Endothelial cell (in vitro differentiated cells): ENCODE measurements at places on chromosomes 6 and 20.

DNA sequence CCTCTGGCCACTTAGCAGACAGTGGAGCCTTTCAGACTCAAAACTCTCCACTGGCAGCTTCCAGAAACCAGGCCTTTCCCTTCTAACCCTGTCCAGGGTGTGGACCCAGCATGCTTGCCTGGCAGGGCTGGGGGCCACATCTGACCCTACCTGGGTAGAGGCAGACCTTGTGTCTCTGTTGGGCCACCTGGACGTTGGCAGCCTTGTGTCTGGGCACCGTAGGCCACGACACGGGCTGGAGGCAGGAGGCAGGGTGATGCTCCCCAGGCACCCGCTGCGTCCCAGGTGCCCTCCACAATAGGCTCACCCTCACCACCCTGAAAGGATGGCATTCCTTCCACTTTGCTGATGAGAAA, 67.6 kb downstream of the NOL4L start:
- H3K4me3 ChIP-seq: peak overlapping the region; percentile 29
- DNase-seq: no peak
- H3K36me3 ChIP-seq: peaks cover 26% of the 10 kb centered on the region
- peak overlapping the region; percentile 96 for H3K27ac ChIP-seq
- peaks cover 74% of the 10 kb centered on the region for H3K4me1 ChIP-seq
- peaks cover 24% of the 10 kb centered on the region for H3K27me3 ChIP-seq

DNA sequence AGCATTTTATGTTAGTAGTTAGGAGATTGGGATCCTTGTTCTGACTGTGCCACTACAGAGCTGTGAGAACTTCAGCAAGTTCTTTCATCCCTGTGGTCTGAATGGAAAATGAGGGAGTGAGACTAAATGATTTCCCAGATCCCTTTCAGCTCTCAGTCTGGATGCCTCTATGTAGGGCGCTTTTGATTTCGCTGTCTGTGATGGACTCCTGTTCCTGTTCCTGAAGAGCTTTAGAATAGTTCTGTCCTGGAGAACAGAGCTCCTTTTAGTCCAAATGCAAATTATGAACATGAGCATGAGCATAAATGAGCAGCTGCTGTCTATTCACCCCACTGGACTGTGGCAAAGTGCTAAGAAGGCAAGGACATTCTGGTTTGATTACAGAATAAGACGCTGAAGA, 61.4 kb upstream of the NT5E start:
- H3K4me1 ChIP-seq: peaks cover 9% of the 10 kb centered on the region
- no peak for DNase-seq
- H3K27me3 ChIP-seq: no peaks in the 10 kb centered on the region
- H3K27ac ChIP-seq: no peak overlapping the region
- H3K36me3 ChIP-seq: no peaks in the 10 kb centered on the region

DNA sequence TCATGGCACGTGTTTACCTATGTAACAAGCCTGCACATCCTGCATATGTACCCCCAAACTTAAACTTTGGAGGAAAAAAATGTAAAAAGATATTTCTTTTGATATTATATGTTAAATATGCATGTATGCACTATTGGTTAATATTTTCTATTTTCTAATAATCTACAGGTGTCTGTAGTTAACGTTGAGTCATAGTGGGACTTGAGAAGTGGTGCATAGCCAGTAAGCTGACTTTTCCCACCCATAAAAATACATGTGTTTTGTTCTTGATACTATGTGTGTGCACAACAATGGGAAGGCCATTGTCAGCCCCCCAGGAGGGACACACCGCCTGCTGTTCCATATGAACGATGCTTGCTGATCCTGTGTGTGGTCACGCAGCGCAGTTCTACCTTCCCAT, 49.1 kb downstream of the FAM120B start:
- H3K4me3 ChIP-seq: no peak overlapping the region
- H3K27ac ChIP-seq: no peak overlapping the region
- H3K4me1 ChIP-seq: no peaks in the 10 kb centered on the region
- no peak for DNase-seq
- peaks cover 2% of the 10 kb centered on the region for H3K27me3 ChIP-seq

DNA sequence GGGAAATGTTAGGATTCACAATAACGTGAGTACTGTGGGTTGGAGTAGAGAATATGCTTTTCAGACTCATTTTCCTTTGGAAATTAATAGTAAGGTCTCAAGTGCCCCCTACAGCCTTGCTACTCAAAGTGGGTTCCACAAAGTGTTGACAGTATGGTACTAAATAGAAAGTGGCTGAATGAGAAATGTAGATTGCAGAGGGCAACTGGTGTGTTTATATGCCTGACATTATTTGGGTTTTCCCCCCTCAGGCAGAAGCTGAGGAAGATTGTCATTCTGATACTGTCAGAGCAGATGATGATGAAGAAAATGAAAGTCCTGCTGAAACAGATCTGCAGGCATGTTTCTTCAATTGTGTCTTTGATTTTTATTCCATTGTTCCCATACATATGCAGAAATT, 5.6 kb downstream of the FBXO9 start:
- H3K4me3 ChIP-seq: no peak overlapping the region
- no peak overlapping the region for H3K27ac ChIP-seq
- no peaks in the 10 kb centered on the region for H3K36me3 ChIP-seq
- H3K4me1 ChIP-seq: peaks cover 2% of the 10 kb centered on the region
- H3K27me3 ChIP-seq: peaks cover 2% of the 10 kb centered on the region

- H3K4me3 ChIP-seq: no peak overlapping the region
- H3K36me3 ChIP-seq: no peaks in the 10 kb centered on the region
- no peak for DNase-seq
- H3K4me1 ChIP-seq: no peaks in the 10 kb centered on the region
- H3K27me3 ChIP-seq: peaks cover 2% of the 10 kb centered on the region
- H3K27ac ChIP-seq: no peak overlapping the region
These were observed 250.9 kb upstream of the SULF2 start for GRCh38 chr20:48035961-48036731.

DNA sequence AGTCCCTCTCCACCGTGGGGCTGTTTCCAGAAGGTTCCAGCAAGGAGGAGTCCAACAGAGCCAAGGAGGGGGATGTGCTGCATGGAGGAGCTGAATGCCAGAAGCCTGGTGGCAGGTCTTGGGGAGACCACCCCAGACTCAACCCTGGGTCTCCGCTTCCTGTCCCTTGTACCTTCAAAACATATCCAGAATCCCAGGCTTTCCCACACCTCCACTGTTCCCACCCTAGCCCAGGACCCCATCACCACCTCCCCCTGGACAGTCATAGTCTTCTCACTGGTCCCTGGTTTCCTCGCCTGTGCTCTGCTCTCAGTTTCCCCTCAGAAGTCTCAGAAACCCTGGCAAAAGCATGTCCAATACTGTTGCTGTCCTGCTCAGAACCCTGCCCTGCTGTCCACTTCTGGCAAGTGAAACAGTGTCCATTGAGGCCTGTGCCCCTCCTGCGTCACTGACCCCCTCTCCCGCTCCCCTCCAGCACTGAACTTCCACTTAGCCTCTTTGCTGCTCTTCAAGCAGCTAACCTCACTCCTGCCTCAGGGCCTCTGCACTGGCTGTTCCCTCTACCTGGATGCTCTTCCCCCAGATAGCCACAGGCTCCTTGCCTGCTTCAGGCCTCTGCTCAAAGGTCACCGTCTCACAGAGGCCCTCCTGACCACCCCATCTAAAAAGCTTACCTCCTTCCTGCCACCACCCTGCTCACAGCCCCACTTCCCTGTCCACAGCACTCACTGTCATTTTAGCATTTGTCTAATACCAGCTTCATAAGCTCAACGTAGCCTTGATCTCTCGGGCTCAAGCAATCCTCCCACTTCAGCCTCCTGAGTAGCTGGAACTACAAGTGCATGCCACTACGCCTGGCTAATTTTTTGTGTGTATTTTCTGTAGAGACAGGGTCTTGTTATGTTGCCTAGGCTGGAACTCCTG, 169.2 kb downstream of the GRM4 start:
- H3K4me1 ChIP-seq: peaks cover 6% of the 10 kb centered on the region
- peak overlapping the region; percentile 16 for H3K27ac ChIP-seq
- H3K27me3 ChIP-seq: peaks cover 16% of the 10 kb centered on the region
- no peaks in the 10 kb centered on the region for H3K36me3 ChIP-seq
- no peak for DNase-seq
- no peak overlapping the region for H3K4me3 ChIP-seq

DNA sequence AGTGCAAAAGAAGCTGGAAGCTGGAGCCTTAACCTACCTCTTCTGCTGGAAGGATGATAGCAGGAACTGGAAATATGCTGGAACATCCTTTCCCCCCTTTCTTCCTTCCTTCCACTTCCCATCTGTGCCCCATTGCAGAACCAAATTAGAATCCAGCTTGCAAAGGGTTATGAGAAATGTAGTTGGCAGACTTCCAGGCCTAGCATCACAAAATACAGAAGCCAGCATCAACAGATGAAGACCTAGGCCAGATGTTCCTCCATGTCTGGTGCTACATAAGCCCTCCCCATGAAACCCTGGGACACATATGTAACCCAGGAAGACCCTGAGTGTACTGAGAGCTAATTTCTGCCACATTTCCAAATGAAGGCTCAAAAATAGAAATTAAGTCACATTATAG, 40.0 kb upstream of the TFAP2B start:
- DNase-seq: no peak
- no peaks in the 10 kb centered on the region for H3K27me3 ChIP-seq
- H3K4me3 ChIP-seq: no peak overlapping the region
- no peak overlapping the region for H3K27ac ChIP-seq
- no peaks in the 10 kb centered on the region for H3K36me3 ChIP-seq
- H3K4me1 ChIP-seq: peaks cover 15% of the 10 kb centered on the region

- peaks cover 2% of the 10 kb centered on the region for H3K27me3 ChIP-seq
- DNase-seq: no peak
- peaks cover 17% of the 10 kb centered on the region for H3K36me3 ChIP-seq
- no peaks in the 10 kb centered on the region for H3K4me1 ChIP-seq
- H3K4me3 ChIP-seq: no peak overlapping the region
- H3K27ac ChIP-seq: no peak overlapping the region
These were observed 9.4 kb upstream of the ARFGEF2 start for GRCh38 chr20:48912065-48912464.

- H3K27ac ChIP-seq: no peak overlapping the region
- no peak for DNase-seq
- H3K36me3 ChIP-seq: no peaks in the 10 kb centered on the region
- H3K4me3 ChIP-seq: no peak overlapping the region
- peaks cover 6% of the 10 kb centered on the region for H3K4me1 ChIP-seq
- no peaks in the 10 kb centered on the region for H3K27me3 ChIP-seq
These were observed 101.2 kb downstream of the EPHA7 start for GRCh38 chr6:93318121-93318520.

GRCh38 chr6:4522453-4522852, 253.8 kb upstream of the CDYL start:
- H3K36me3 ChIP-seq: no peaks in the 10 kb centered on the region
- DNase-seq: no peak

DNA sequence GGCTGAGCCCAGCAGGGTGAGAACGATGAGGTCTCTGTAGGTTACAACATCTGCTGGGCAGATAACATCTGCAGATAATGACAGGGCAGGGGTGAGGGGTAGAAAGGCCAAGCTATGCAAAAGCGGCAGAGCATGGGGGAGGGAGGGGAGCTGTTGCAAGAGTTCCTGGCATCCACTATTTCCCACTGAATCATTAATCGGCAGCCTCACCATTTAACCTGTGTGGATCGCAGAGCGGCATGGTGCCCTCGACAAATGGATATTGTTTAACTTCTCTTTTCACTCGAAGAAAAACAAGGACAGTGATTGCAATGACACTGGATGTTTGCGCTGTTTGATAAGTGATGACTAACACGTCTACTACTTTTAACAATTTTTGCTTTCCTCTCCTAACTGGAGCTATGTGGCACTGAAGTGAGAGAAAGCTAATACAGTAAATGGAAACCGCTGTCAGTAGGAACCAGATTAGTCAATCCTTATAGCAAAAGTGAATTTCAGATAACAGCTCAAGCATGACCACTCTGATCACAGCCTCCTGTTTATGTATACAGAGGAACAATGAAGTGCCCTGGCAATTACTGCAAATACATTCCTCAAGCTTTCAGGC, 381.5 kb downstream of the TFAP2A start:
- no peaks in the 10 kb centered on the region for H3K36me3 ChIP-seq
- H3K4me3 ChIP-seq: no peak overlapping the region
- H3K27ac ChIP-seq: no peak overlapping the region
- peaks cover 6% of the 10 kb centered on the region for H3K4me1 ChIP-seq
- no peak for DNase-seq

- H3K4me3 ChIP-seq: no peak overlapping the region
- no peaks in the 10 kb centered on the region for H3K36me3 ChIP-seq
- peaks cover 5% of the 10 kb centered on the region for H3K4me1 ChIP-seq
- no peaks in the 10 kb centered on the region for H3K27me3 ChIP-seq
- no peak overlapping the region for H3K27ac ChIP-seq
- DNase-seq: no peak
These were observed 44.1 kb upstream of the ADGRF4 start for GRCh38 chr6:47654255-47654654.

- no peak overlapping the region for H3K27ac ChIP-seq
- H3K4me3 ChIP-seq: no peak overlapping the region
- no peaks in the 10 kb centered on the region for H3K4me1 ChIP-seq
- no peak for DNase-seq
- no peaks in the 10 kb centered on the region for H3K27me3 ChIP-seq
These were observed 68.8 kb downstream of the TTLL2 start for GRCh38 chr6:167393731-167394130.

DNA sequence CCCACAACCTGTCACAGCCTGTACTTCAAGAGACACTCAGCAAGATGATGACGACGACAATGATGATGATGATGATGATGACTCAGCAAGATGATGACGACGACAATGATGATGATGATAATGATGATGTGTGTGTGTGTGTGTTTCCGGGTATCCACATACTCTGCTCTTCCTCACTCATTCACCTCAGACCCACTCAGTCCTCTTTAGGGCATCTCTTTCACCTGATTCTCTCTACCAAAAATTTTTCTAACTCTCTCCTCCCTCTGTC, 1.2 kb upstream of the EIF6 start:
- H3K4me1 ChIP-seq: peaks cover 15% of the 10 kb centered on the region
- peaks cover 24% of the 10 kb centered on the region for H3K27me3 ChIP-seq
- DNase-seq: no peak
- peak overlapping the region; percentile 59 for H3K27ac ChIP-seq
- peaks cover 9% of the 10 kb centered on the region for H3K36me3 ChIP-seq
- H3K4me3 ChIP-seq: peak overlapping the region; percentile 97

DNA sequence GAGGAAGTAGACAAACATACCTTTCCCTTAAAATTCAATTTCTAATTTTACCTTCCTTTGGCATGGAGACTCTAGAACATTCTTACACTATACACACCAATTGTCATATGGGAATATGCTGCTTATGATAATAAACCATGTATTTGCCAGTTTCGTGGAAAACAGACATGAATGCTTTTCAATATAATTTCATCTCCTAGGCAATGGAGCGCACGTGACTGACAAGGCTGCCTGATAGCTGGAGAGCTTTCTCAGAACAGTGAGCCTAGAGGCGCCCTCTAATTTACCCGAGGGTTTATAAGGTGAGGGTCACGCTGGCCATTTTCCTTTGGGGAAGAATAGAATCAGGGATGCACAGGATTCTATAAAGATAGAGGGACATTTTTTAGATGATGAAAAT, 56.5 kb downstream of the PRR18 start:
- peaks cover 3% of the 10 kb centered on the region for H3K4me1 ChIP-seq
- no peak for DNase-seq
- H3K36me3 ChIP-seq: no peaks in the 10 kb centered on the region
- H3K4me3 ChIP-seq: no peak overlapping the region
- no peaks in the 10 kb centered on the region for H3K27me3 ChIP-seq

GRCh38 chr20:10634683-10635411, 39.0 kb downstream of the JAG1 start:
- DNase-seq: no peak
- no peak overlapping the region for H3K4me3 ChIP-seq
- no peak overlapping the region for H3K27ac ChIP-seq
- peaks cover 2% of the 10 kb centered on the region for H3K27me3 ChIP-seq
- H3K36me3 ChIP-seq: peaks cover 21% of the 10 kb centered on the region
